Osteoblast (primary cell): ENCODE measurements at places on chromosomes 11 and 22.

DNA sequence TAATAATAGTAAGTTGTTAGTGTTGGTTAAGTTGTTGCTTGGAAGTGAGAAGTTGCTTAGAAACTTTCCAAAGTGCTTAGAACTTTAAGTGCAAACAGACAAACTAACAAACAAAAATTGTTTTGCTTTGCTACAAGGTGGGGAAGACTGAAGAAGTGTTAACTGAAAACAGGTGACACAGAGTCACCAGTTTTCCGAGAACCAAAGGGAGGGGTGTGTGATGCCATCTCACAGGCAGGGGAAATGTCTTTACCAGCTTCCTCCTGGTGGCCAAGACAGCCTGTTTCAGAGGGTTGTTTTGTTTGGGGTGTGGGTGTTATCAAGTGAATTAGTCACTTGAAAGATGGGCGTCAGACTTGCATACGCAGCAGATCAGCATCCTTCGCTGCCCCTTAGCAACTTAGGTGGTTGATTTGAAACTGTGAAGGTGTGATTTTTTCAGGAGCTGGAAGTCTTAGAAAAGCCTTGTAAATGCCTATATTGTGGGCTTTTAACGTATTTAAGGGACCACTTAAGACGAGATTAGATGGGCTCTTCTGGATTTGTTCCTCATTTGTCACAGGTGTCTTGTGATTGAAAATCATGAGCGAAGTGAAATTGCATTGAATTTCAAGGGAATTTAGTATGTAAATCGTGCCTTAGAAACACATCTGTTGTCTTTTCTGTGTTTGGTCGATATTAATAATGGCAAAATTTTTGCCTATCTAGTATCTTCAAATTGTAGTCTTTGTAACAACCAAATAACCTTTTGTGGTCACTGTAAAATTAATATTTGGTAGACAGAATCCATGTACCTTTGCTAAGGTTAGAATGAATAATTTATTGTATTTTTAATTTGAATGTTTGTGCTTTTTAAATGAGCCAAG lies 2.7 kb downstream of the NEAT1 start:
- DNase-seq: no peak

GRCh38 chr22:49055406-49055805 lies 772.3 kb downstream of the BRD1 start:
- DNase-seq: no peak

DNA sequence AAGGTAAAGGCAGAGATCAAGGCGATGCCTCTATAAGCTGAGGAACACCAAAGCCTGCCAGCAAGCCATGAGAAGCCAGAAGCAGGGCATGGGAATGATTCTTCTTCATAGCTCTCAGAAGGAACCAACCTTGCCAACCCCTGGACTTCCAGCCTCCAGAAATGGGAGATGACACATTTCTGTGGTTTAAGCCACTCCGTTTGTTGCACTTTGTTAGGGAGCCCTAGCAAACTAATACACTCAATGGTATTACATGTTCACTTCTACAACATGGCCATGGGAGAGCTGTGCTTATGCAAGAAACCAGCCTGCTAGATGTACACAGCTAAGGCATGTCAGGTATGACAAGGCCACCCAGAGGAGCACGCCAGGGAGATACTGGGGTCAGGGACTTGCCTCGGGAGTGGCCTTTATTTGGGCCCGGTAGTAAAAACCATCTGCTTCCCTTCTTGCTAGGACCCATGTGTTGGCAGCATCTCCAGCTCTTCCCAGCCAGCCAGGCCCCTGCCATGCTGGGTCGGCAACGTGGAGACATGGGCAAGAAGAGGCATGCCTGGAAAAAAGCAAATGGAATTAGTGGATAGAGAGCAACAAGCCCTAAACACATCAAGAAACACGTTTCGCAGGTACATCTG lies 3.6 kb downstream of the C11orf16 start:
- no peak for DNase-seq

DNA sequence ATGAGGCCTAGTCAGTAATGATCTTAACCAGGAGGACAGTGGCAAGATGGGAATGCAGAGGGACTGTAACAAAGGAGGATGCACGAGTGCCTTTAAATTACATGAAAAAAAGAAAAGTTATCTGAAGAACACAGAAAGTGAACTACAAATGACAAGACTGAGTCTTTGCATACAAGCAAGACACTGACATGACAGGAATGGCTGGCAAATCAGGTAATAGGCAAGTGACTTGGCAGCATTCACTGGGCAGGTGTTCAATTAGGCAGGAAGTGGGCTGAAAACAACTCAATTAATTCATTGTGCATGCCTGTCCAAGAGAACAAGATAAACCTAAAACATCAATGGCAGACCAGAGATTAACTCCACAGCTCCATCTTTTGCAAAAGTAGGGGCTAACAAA lies 24.0 kb downstream of the SMCO4 start:
- no peak for DNase-seq

DNA sequence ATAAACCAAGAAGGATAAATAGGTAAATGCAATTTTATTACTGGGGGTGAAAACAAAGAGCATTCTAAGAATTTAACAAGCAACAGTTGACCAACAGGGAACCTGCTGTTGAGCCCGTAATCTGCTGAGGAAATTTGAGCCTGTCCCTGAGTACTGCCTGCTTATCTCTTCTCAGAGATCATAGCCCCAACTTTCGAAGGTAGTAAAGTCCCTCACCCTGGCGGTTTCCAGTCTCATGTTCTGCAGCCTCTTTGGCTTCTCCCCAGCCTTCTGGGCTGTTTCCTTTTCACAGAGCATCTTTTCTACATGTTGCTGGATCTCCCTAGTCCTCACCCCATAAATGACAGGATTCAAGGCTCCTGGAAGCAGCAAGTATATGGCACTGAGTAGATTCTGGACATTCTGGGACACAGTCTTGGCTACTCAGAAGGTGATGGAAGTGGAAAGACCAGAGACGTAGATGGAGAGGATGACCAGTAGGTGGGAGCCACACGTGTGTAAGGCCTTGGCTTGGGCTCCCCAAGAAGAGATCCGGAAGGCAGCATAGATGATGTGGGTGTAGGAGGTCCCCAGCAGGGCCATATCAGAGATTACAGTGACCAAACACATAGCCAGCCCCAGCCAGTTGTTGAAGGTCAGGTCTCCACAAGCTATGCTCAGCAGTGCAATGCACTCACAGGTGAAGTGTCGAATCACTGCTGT lies 51.6 kb downstream of the RRM1 start:
- no peak for DNase-seq

DNA sequence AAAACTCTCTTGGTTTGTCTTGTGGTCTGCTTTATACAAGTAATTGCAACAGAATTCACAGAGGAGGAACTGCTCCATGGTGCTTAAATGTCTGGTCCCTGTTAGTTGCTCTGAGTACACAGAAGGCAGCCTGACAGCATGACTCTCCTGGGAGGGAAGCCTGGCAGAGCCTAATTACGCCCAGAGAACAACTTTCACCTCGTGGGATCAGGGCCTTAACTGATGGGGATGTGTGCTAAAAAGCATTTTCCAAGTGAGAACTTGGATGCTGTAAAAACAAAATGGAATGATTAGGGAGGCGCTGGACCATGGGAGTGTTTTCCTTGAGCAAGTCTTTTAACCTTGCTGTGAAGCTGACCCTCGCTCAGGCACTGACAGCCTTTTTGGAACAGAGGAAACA lies 154.0 kb upstream of the TENM4 start:
- no peak for DNase-seq

DNA sequence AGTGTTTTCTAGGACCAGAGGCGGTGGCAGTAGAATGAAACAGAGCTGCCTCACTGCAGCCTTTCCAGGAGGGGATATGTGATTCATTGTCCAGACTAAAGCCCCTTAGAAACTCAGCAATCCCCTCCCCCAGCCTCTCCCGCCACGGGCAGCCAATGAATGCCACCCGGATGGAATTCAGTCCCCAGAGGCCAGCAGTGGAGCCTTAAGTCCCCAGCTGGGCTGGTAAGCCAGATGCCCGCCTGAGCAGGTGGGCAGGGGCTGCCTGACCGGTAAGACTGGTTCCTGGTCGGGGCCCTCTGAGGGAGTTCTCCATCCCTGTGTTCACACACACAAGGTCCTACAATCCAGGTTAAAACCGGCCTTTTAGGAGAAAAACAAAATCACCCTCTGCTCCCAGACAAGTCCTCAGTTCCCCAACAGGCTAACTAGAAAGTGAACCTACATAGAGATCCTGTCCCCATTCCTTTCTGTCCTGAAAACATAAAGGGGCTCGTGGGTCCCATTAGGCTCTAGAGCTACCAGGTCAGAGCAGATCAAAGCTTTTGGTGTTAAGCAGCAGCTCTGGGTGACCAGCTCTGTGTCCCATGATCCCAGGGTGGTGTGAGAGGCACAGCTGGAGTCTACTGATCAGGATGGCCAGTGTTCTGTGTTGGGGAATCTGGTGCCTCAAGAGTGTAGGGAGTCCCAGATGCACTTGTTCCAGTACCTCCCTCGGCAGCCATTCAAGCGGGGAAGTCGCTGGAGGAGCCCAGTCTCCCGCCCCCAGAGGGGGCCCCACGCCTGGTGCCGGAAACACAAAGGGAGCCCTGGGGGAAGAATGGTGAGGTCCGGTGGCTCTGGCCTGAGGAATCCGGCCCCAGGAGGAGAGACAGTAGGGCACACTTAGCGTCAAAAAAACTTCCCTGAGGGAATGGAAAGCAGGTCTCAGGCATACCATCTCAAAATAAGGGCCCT lies 2.6 kb downstream of the PATZ1 start:
- peak; percentile 84 for DNase-seq

- DNase-seq: peak; percentile 18
These were observed 44.4 kb upstream of the SLC22A12 start for GRCh38 chr11:64546600-64546999.

DNA sequence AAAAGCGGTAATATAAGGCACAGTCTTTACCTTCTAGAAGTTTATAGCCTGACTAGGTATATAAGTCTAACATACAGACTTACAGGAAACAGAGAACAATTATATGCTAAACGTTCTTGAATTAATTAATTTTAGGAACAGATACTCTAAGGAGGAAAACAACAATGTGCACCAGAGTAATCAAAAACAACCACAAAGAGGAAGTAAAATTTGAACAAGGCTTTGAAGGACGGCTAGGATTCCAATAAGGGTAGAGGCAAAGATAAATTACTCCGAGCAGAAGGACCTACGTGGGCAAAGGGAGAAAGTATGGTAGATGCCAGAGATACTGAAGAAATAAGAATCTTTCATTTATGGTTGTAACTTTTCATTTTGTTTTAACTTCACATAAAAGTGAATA lies 54.4 kb downstream of the ENTHD1 start:
- no peak for DNase-seq

DNA sequence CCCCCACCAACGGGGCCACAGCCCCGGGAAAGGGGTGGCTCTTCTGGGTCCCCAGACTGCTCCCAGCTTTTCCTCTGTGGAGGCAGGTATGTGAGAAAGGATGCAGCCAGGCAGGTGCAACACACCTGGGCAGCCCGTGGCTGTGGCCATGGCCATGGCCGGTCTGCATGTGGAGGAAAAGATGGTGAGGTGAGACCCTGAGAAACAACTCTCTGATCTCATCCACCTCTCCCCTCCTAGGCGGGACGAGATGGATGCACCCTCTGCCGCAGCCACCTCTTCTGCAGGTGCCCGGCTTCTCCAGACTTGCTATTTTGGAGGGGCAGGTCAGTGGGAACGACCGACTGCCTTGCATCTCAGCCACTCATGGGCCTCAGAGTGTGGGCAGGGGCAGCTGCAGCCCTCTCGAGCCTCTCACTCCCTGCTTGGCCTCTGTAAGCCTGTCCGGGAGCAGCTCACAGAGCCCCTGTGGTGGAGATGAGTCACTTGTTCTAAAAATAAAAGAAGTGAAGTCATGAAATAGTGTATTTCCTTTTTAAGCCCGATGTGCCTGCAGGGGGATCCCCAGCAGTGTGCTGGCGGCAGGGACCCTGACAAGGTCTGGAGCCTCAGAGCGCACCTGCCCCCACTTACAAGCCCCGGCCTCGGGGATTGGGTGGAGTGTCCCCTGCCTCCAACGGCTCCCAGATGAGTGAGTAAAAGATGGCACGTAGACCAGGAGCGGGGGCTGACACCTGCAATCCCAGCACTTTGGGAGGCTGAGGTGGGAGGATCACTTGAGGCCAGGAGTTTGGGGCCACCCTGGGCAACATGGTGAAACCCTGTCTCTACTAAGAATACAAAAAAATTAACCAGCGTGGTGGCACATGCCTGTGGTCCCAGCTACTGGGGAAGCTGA lies 10.7 kb downstream of the SMIM38 start:
- peak; percentile 98 for DNase-seq

GRCh38 chr11:126543691-126544090 lies 188.2 kb downstream of the ST3GAL4 start:
- DNase-seq: peak; percentile 66

DNA sequence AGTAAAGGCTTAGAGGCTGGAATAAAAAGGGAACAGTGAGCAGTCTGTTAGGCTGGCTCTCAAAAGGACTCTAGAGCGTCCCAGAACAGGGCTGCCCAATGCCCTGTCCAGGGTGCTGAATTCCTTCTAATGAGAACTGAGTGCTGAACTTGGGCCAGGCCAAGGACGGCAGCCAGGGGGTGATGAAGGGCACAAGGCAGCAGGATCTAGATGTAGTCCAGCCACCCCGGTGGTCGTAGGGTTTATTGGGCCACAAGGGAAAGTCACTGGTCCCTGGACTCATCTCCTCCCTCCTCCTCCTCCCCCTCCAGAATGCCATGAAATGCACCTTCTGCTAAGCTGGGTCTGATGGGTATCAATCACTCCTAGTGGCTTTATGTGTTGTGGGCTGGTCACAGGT lies 19.2 kb downstream of the NPTXR start:
- DNase-seq: peak; percentile 96

DNA sequence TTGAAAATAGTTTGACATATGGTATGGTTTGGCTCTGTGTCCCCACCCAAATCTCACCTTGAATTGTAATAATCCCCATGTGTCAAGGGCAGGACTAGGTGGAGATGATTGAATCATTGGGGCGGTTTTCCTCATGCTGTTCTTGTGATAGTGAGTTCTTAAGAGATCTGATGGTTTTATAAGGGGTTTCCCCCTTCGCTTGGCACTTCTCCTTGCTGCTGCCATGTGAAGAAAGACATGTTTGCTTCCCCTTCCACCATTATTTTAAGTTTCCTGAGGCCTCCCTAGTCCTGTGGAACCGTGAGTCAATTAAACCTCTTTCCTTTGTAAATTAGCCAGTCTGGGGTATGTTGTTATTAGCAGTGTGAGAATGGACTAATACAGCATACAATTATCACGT lies 7.7 kb downstream of the KCTD21 start:
- DNase-seq: no peak

GRCh38 chr11:69854713-69855112 lies 35.5 kb upstream of the FGF3 start:
- DNase-seq: no peak

- DNase-seq: no peak
These were observed 185.3 kb upstream of the CTSC start for GRCh38 chr11:88522624-88523385.

GRCh38 chr11:60945295-60945667 lies 6.7 kb downstream of the SLC15A3 start:
- no peak for DNase-seq

- no peak for DNase-seq
These were observed 114.1 kb upstream of the MTMR2 start for GRCh38 chr11:96038046-96038445.
